ENCODE measurements at places on chromosomes 7 and 10.

DNA sequence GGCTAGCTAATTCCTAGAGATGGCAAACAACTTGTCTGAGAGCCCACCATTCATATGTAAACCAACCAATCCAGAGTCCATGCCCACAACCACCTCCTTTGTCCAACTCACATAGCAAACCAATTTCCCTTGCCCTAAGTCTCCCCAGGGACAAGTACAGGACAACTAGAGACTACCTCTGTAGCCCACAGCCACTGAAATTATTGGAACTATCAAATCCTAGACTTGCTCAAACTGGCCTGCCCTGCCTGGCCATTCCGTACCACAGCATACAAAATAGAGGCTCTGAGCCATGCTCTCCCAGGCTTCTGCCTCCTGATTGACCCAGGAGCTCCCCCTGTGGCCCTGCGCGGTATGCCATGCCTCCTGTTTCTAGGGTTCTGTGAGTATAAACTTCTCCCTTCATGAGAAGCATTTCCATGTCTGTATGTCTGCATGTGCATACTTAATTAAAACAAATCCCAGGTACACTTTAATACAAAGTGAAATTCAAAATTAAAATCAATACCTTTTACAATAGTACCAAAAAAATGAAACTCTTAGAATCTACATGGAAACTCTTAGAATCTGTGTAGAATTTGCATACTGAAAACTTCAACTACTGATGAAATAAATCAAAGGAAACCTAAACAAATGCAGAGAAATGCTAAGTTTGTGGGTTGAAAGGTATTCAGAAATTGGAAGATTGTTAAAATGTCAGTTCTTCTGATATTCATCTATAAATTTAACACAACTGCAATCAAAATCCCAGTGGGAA is 4.0 kb upstream of the HECW1 start:
- peak; percentile 36 for DNase-seq

- no peak for DNase-seq
Observed at GRCh38 chr7:126608339-126608776, 644.4 kb downstream of the GRM8 start.

GRCh38 chr7:145082366-145083161 is 246.7 kb upstream of the TPK1 start:
- no peak for DNase-seq

GRCh38 chr10:77964811-77965210 is 38.3 kb upstream of the DLG5 start:
- DNase-seq = no peak

DNA sequence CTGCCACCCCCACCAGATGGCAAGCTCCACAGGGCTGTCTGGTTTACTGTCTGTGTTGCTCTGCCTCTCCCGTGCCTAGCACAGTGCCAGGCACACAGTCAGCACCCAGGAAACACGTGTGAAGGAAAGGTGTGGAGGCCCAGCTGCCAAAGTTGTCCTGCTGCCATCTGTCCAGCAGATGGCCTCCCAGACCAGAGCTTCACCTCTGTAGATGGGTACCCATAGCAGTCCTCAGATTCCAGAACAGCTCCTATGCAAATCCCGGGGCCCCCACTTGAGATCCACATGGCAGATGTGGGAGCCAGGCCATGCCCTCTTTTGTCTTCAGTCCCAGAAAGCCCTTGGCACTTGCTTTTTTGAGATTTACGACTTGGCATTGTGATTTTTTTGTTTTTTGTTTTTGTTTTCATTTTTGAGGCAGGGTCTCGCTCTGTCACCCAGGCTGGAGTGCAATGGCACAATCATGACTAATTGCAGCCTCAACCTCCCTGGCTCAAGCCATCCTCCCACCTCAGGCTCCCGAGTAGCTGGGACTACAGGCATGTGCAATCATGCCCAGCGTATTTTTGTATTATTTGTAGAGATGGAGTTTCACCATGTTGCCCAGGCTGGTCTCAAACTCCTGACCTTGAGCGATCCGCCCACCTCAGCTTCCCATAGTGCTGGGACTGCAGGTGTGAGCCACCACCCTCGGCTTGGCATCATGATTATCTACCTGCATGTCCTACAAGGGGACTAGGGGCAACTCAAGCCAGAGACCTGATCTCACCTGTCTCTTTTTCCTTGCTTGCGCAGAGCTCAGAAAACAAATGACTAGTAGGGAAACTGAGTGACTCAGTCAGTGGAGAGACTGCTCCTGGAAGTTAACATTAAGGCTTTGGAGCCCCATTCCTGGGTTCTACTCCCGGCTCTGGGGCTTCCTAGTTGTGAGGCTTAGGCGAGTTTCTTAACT is 16.9 kb upstream of the PALD1 start:
- no peak for DNase-seq

- DNase-seq = no peak
Observed at GRCh38 chr10:11881477-11882417, 58.6 kb downstream of the PROSER2 start.

DNA sequence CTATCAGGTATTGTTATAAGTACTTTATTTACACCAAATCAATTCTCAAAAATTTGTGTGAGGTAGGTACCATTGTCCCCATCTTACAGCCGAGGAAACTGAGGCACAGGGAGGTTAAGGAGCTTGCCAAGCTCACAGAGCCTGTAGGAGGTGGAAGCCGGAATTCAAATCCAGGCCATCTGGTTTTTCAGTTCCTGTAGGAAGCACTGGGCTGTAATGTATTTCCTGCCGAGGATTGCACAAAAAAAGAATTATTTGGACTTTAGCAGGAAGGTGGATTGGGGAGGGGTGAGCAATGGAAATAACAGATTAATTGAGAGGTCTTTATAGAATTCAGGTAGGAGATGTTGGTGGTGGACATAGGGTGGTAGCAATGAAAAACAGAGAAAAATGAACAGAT is 315.3 kb upstream of the AUTS2 start:
- DNase-seq = no peak

GRCh38 chr7:12896316-12896715 is 208.9 kb downstream of the ARL4A start:
- no peak for DNase-seq

DNA sequence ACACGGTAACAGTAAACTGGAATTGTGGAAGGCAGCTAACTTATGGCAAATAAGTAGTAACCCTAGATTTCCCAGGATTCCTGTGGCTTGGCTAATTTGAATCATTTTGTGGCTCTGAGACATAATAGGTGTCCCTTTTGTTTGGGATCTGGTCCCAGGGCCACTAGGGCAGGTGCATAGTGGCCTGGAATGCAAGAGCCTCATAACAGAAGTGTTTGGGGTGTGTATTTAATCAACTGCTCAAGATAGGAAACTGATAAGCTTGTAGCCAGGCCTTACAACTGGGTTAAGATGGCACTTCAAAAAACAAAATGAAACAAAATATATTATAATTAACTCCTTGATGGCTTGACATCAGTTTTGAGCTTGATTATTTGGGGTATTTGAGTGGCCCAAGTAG is 541.8 kb downstream of the ETV1 start:
- DNase-seq = no peak
